Stimulated activated CD4-positive, alpha-beta T cell treated with anti-CD3 and anti-CD28 coated beads, TNF-alpha, amount 100 ng/mL, for 48 hours (primary cell): ENCODE measurements at places on chromosomes 12 and 14.

DNA sequence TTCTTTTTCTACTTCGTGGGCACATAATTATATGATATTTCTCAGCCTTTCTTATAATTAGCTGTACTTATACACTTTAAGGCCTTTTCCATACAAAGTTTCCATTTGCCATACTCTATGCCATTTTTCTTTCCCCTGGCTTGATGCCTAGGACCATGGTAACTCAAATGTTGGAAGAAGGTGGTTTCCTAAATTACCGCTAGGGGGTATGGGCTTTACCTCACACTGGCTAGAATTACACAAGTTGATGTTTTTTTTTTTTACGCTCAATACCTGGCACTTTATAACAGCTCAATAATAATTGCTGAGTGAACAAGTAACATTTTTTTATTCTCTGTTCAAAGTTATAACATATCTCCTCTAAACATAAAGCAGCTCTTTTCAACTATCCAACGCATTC is 306.8 kb upstream of the LRFN5 start:
- DNase-seq, result no peak

GRCh38 chr12:123050913-123051312 is 70.4 kb downstream of the ARL6IP4 start:
- no peak for DNase-seq

DNA sequence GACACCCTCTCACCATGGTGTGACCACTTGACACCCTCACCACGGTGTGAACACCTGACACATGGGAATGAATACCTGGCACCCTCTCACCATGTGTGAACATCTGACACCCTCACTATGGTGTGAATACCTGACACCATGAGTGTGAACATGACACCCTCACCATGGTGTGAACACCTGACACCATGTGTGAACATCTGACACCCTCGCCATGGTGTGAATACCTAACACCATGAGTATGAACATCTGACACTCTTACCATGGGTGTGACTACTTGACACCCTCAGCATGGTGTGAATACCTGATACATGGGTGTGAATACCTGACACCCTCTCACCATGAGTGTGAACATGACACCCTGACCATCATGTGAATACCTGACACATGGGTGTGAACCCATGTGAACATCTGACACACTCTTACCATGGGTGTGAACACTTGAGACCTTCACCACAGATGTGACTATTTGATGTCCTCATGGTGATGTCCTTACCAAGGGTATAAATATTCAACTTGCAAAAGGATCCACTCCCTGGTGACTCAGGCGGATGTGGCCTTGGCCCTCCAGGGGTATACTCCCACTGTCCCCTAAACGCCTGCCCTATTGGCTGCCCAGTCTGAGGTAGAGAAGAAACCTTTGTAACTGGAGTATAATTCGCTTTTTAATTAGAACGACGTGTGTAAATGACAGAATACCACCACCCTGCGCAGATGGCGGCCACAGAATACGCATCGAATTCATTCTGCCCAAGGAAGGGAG is 29.1 kb downstream of the RFLNA start:
- DNase-seq, result no peak

DNA sequence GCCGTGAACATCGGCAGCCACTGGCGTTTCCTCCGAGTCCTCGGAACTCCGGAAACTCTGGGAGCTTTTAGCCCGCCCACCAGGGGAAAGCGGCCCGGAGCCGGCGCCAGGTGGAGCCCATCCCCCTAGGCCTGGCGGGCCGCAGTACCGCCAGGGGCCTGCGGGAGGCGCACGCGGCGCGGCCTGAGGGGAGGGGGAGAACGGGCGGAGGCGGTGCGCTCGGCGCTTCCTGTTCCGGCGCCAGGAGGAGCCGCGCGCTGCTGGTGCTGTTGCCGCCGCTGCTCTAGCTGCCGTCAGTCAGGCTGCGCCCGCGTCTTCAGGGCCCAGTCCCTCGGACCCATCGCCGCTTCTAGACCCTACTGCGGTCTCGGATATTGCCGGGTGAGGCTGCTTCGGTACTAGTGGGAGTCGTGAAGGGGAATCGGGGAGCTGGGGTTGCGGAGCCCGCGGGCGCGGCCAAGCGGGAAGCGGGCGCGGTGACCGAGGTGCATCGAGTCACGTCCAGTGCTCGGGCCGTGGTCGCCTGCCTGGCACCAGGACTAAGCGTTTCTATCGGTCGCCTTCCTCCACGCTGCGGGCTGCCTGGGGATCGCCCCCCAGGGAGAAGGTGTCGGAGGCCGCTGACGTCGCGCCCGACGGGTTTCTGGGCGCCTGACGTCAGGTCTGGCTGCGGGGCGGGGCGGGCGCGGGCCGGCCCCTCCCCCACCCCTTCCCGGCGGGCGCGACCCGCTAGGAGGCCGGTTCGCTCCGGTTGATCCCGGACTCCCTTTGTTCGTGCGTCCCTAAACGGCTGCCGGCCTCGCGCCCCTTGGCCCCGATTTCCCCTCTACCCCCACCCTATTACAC is at the start of gene MAPK1IP1L:
Gene MAPK1IP1L, plus strand, starts transcription at position 225 of the 846 bp plus-strand sequence. CDS start 10,037 bp downstream, outside the sequence.
- DNase-seq, result peak; percentile 80

GRCh38 chr12:105032703-105033357 is 46.7 kb downstream of the NOPCHAP1 start:
- DNase-seq, result no peak

DNA sequence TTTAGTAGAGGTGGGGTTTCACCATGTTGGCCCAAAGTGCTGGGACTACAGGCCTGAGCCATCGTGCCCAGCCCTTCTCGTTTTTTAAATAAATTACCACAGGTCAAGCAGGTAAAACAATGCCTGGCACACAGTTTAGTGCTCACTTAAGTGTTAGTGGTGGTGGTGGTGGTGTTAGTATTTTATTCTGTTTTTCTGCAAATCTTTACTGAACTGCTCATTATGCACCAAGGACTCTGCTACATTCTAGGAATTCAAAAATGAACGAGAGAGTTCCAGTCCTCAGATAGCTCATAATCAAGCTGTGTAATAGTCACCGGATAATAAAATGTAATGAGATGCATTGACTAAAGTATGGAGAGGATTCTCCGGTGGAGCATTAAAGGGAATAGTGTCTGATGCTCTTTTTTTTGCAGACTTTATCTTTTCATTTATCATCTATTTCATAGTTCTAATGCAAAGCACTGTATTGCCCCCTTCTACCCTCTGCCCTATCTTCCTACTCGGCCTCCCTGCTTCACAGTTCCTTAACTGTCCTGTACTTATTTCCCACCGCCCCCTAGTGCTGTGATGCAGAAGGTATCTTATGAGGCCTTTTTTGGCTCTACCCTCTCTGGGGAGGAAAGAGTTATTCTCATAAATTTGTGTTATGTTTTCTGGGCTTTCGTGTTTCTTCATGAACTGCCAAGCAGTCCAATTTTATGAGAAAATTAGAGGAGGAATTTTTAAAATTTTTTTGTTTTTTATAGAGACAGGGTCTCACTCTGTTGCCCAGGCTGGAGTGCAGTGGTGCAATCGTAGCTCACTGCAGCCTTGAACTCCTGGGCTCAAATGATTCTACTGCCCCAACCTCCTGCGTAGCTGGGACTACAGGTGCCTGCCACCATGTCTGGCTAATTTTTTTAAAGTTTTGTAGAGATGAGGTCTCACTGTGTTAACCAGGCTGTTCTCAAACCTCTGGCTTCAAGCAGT is 1.0 kb downstream of the ITFG2 start:
- peak; percentile 40 for DNase-seq

GRCh38 chr12:69161829-69162228 is 77.5 kb upstream of the CPSF6 start:
- peak; percentile 33 for DNase-seq

DNA sequence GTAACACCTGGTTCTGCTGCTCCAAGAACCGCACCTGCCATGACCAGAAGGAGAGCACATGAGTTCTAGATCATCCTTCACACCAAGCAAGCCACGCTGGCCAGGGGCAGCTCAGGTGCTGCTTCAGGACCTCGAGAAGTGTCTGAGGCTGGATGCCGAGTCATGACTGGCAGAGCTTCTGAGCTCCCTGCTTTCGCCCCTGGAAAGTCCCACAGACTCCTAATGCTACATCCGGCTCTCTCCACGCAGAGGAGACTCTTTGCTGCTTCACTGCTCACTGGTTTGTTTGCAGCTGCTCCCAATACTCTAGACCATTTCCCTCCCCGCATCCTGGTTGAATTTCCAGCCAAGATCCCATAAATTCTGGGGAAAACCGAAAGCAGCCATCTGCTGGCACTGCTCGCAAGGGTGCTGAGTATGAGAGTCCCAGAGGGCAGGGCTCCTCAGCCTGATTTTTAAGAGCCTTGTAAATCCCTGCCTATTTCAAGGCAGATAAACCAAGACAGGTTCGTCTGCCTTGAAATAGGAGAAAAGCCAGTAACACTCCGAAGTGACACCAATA is 1.4 kb downstream of the KRT2 start:
- DNase-seq, result no peak

DNA sequence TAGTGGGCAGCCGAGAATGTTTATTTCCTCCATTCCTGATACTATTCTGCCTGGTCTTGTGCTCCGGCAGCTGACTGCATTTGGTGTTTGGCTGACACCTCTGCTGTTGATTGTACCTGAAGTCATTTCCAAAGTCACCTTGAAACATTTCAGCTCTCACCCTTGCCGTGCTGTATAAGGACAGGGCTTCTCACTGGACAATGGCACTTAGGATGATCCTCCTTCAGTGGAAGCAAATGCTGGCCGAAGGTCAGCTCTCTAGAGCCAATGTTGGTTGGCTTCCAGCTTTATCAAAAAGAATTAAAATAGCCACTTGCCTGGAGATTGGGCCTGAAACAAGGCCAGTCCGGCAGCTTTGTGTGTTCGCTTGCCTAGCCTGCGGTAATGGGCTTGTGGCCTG is 44.0 kb downstream of the ACACB start:
- no peak for DNase-seq

DNA sequence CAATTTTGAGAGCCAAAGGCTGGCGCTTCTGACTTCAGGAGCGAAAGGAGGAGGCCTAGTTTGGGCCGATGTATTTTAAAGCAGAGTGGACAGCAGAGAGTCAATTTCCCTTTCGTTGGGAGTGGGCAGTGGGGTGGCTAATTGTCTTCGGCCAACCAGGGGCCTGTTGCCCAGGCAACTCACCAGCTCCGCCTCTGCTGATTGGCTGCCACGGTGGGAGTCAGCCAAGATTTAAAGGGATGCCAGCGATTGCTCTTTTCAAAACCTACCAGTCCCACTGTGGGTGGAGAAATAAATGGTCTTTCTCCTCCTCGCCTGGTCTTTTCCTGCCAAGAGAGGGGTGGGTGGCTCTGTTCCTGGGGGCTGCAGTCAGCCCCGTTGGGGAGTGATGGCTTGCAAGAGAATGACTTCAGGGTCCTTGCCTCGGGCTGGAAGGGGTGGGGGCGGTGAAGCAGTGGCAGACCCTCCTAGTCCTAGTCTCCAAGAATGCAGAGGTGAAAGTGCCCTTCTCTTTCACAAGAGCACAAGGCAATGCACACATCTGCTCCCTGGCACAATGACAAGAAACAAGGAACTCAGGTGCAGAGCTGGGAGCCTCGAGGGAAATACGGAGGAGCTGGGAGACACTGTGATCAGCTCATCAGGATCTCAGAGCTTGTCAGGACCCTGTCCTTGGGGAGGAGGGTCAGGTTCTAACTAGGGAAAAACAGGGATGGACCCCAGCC is 37.7 kb downstream of the RASAL1 start:
- no peak for DNase-seq

DNA sequence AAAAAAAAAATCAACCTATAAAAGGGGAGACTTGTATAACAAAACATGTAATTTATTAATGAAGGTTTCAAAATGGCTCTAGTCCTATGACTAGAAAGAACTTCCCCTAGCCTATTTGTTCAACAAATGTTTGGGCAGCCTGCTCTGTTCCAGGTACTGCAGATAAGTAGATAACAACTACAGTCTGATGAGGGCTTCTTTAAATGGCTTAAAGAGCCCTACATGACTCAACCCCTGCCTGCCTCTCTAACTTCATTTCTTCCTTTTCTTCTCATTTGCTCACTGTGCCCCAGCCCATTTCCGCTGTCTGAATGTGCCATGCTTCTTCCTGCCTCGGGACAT is 21.5 kb downstream of the ALDH6A1 start:
- DNase-seq, result no peak

DNA sequence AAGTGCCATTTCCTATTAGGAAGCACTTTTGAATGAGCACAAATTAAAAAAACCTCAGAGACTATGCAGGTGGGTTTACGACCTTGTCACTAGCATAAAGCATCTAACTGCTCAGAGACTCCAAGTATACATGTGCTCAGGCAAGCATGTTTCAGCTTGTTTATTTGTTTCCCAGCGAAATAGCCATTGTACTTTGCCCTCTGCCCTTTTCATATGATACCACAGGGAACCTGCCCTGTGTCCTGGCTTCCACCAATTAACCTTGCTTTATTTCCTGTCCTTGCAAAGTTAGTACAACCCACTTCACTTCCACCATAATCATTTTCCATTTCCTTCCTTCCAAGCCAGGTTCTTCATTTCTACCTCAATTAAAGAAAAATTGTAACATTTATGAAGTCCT is 194.9 kb downstream of the DUSP6 start:
- no peak for DNase-seq

GRCh38 chr12:66944365-66944764 is 265.5 kb upstream of the GRIP1 start:
- no peak for DNase-seq

DNA sequence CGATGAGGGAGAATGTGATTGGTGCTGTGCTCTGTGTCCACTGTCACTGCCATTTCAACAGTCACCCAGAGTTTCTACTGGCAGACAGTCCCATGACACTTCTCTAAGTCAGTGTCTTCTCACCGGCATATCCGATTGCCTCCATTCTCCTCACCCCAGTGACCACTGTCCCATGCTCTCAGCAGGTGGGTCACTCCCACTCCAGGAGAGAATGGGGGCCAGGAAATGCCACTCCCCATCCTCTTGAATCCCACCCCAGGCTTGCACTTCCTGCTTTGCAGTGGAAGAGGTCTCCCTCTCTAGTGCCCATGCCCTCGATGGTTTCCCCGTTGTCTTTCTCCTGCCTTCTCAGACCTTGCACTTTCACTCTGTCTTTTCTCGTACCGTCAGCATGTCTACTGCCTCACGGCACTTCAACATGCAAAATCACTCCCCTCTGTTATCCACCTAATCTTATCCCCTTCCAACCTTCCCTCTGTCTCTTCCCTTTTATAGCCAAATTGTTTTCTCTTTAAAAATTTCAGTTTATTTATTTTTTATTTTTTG is 2.2 kb upstream of the EP400 start:
- DNase-seq, result no peak

- DNase-seq, result no peak
Observed at GRCh38 chr14:44170101-44170500, 337.0 kb downstream of the FSCB start.
